HFFc6 (cell line): ENCODE measurements at places on chromosomes 1 and 21.

DNA sequence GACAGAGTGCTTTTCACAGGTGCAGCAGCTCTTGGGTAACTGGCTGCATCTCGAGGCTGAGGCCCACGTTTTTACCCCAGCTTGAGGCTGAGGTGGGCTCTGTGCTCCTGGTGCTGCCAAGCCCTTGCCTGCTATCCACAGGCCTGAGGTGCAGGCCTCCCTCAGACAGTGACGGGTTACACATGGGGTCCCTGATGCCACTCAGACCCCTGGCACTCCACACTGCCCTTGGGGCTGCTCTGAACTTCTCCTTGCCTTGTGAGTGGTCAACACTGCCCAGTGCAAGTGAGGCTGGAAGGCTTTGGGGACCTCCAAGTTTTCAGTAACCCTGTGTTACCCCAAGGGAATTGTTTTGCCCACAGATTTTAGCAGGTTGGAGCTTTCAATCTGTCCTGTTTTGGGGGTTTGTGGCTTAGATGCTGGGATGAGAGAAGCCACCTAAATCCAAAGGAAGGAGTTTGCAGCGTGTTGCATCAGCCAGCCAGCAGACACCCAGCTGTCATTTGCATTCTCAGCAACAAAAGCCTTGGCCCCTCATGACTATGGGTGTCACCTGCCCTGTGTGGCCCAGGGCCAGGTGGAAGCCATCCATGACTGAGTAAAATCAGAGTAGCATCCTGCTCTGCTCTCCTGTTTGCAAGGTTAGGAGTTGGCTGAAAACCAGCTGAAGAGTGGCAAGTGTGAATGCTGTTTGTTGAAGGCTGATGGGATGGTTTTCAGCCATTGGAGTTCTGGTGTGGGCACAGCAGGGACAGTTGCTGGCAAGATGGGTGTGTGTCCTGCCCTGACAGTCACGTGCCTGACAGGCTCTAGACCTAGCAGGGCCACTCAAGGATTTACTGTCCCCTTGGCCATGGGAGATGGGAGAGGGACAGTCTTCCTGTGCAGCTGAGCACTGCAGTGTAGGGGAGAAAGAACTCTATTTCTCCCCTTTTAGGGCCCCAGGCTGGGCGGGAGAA is 3.2 kb downstream of the RNF187 start:
- DNase-seq = no peak

DNA sequence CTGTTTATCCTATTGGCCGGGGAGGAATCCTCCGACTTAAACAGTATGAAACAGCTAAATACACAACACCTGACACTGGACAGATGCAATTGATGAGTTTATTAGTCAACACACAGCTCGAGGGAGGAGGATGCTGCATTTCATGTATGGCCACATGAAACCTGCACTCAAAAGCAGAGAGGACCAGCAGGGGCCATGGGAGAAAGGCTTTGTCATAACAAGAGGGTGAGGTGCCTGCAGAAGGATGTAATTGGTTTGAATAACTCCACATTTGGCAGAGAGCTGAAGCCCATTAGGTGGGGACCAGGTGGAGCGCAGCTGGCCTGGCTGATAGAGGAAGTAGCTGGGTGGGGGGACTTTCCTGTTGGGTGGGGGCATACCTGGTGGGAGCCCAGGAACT is 599.1 kb downstream of the PTPRU start:
- DNase-seq = no peak

DNA sequence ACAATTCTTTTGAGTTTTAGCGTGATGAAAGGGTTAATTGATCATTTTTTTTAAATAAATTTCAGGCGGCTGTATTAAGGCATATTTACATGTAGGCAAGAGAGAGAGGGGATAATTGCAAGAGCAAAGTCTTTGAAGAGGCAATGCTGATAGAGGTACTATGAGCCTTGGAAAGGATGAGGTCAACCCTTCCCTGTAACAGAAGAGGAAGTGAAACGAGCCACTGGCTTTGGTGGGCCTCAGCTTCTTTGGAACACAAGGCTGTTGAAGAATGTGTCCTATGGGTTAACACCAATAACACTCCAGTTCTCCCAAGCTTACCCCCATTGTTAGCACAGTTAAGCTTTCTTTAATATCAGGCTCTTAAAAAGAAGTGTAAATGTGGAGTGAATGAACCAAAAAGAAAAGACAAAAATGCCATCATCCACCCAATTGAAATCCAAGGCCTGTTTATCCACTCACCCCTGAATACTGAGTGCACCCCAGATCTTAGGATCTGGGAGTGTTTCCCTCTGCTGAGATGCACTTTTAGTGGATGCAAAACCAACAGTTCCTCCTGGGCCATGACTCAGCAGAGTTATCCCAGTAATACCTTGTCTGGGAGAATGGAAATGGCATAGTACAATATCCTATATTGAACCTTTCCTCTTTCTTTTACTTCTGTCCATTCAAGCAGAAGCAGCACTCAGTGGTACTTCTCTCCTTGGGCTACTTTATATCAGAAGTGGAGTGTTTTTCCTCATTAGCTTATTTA is 216.4 kb downstream of the SLC44A5 start:
- no peak for DNase-seq

DNA sequence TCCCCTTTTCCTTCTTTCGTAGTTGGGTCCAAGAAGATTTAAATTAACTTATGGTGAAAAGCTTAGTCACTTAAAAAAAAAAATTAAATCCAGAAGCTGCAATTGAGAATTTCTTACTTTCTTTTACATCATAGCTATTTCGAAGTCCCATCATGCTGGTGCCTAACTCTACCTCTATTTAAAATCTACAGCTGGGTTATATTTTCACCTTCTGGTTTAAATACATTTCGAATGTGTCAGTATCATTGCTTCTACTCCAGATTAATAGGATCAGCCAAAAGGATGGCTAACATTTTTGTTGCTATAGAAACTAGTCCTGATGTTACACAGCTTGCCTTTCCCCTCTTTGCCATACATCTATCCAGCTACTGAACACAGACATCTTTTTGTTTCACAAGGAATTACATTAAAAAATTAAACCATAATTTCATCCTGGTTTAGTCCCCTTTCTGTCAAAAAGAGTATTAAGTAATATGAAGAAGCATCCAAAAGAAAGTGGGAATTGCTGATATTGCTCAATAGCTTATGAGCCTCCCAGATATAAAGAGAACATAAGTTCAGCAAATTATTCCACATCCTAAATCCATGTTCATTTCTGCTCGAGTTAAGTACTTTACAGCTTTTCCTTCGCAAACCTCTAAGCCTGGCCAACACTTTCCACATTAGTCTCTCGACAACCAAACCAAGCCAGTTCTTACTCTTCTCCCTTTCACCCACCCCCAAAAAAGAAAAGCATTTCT is 396.7 kb upstream of the DAB1 start:
- no peak for DNase-seq
